ENCODE measurements at places on chromosomes 2 and 18.

GRCh38 chr18:37550118-37550875 is 15.3 kb downstream of the CELF4 start:
- DNase-seq = no peak

GRCh38 chr18:70024829-70025228 is 77.2 kb upstream of the CD226 start:
- DNase-seq = no peak

- DNase-seq = peak; percentile 52
Observed at GRCh38 chr2:203533676-203534591, 1.2 kb downstream of the RAPH1 start.

GRCh38 chr2:130920415-130921163 is 83.9 kb downstream of the ARHGEF4 start:
- DNase-seq = peak; percentile 45

DNA sequence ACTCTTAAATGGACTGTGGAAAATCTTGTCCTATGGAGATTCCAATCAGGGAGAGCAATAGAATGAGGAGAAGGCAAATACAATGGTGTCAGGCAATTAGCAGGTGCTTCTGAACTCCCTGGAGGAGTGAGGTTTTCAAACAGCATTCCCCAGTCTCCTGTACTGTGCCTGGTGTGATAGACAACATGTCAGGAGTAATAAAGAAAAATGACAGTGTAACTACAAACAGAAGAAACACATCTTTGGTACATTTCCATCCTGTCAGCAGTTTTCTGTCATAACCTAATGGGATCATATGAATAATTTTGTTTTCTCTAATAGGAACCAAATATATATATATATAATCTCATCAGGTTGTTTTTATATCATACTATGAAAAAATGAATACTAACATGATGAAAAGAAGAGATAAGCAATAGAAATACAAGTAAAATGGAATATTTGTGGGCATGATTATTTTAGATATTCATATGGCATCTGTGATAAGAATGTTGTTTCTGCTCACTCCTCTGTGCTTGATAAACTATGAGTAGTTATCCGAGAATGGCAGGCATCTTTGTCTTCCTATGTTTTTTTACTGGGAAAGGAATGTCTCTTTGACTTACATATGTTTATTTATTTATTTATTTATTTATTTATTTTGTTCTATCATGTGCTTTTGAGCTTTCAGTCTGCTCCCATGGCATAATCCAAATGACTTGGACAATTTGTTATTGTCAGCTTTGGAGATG is 441.7 kb downstream of the TXNL1 start:
- DNase-seq = no peak

Measured in DMS79 treated with DMSO at 0.1 percent for 48 hours (cell line).